Stimulated activated CD8-positive, alpha-beta memory T cell treated with anti-CD3 and anti-CD28 coated beads, Interleukin-2, amount 100 ng/mL, for 1 hour (primary cell): ENCODE measurements at places on chromosomes 1 and 21.

DNA sequence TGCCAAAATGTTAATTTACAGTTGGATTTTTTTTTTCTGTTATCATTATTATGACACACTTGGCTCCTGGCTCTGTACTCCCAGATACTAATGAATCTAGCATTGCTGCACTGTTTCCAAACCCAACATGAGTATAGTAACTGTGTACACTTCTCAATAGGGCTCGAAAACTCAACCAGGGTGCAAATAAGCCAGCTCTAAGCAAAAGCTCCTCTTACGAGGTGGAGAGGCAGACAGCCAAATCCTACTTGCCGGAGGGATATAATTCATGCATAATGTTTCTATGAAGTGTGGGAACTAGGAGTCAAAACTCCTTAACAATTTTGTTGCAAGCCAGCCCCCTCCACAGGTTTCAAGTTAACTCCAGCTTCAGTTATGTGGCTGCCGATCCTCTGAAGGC lies 510.4 kb upstream of the ZP4 start:
- no peak for DNase-seq

DNA sequence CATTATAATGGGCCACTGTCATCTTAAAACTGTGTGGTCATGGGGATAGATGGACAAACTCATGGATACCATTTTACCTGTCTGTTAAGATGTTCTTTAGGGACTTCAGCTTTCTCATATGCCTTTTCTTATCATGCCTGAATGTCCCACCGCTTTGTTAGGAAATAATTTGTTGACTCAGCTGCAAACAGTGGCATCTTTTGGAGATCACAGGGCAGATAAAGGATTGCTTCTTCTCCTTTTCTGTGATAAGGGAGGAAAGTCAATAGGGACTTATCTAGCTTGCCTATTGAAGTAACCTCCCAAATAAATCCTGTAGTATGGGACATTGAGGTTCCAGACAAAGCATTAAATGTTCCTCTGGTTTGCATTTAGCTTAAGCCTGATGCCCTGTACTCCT lies 79.8 kb upstream of the KIAA0040 start:
- no peak for DNase-seq

DNA sequence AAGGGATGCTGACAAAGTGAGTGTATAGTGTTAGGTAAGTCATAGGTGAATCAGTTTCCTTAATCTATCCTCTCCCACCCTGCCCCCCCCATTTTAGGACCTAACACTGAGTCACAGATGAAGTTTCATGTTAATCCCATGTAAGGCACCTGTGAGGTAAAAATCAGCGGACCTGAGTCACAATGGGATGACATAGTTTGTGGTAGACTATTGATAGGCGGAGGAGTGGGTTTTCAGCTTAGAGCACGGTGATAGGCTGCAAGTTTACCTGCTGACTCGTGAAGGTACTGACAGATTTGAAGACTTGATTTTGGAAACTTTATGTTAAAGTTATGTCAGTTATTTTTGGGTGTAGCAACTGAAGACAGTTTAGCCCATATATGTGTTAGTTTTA lies 1.7 kb downstream of the TOR1AIP1 start:
- no peak for DNase-seq

- no peak for DNase-seq
Observed at GRCh38 chr1:25338986-25339385, 852 bp downstream of the TMEM50A start.

DNA sequence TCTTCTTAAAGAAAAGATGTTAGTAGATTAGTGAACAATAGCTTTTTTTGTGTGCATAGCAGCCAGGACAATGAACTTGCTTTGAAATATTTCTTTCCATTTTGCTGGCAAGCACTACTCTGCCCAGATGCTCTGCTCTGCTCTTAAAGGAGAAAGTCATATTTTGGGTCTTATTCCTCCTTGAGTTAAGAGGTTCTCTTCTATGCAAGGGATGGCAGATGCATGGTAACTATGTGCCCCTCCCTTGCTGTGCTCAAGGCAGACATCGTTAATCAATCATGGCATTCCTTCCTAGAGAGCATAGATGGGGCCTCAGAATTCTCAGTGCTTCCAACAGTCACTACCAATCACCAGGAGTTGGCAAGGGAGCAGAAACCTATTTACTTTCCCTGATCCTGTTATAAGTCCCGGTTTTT lies 27.6 kb downstream of the NIPAL3 start:
- DNase-seq, result no peak

GRCh38 chr1:101178341-101178687 lies 58.5 kb upstream of the S1PR1 start:
- DNase-seq, result no peak

- DNase-seq, result no peak
Observed at GRCh38 chr1:53899206-53899628, 5.2 kb downstream of the DIO1 start.
